Neural crest cell (in vitro differentiated cells): ENCODE measurements at places on chromosomes 4 and X. TPM values are rescaled to one million over a fixed set of nuclear protein-coding genes. Genes with fewer than 3 reads are reported as not detected.

Gene TLR1
- not detected in 2 replicates for total RNA-seq

Gene CNKSR2
- total RNA-seq, result 21.0 and 22.4 TPM in 2 replicates

- no peak for DNase-seq
Observed at GRCh38 chr4:128711361-128711760, 98.1 kb upstream of the JADE1 start.

- DNase-seq, result no peak
Observed at GRCh38 chr4:142696334-142697122, 149.6 kb downstream of the INPP4B start.

Gene PITX2
- total RNA-seq, result 0.58 and 0.77 TPM in 2 replicates

Gene PABPC4L
- 4.3 and 4.6 TPM in 2 replicates for total RNA-seq

DNA sequence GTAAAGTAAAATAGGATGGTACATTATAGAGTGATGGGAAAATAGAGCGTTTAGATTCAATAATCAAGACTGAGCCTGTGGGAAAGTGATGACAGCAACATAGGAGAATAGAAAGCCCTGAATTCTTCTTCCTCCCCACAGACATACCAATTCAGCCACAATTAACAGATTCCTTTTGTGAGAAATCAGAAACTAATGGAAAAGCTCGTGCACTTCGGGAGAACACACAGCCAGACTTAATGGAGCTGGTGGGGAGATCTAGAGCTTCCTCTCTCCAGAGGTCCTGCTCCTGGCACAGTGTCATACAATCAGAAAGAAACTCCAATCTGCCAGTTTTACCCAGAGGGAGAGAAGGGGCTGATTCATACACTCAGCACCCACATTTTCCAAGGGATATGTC lies 676.3 kb upstream of the BOD1L1 start:
- no peak for DNase-seq

Gene COX7B2
- total RNA-seq, result not detected in 2 replicates

DNA sequence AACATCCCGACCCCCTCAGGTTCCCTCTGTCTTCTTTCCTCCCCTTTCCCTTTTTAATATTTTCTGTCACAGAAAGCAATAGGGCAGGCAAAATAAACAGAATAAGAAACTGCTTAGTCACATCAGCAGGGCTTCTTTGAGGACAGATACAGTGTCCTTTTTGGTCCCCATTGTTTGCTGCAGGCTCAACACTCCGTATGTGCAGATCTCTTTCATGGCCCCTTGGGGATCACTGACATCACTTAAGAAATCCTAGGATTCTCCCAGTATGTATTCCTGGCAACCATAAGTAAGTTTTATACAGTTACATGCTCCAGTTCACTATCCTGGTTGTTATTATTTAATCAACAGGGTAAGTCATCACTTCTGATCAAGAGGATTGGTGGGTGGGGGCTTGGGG lies 448.0 kb downstream of the NKX6-1 start:
- DNase-seq, result no peak

DNA sequence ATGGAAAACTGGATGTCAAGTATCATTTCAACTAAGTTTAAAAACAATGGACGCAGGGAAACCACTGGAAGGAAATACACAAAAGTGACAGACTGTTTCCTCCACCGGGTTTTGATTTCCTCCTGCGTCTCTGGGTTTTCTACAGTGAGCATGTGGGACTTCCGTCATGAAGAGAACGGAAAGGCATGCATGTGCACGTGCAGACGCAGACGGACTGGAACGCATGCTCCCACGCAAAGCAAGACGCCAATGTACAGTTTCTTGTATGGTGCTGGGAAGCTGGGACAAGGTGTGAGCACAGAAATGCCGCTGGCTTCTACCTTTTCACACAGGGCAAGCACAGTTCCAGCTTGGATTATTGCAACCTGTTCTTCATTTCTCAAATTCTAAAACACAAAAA lies 30.3 kb upstream of the C4orf50 start:
- no peak for DNase-seq

GRCh38 chrX:139890991-139891700 lies 41.7 kb downstream of the ATP11C start:
- DNase-seq, result no peak

DNA sequence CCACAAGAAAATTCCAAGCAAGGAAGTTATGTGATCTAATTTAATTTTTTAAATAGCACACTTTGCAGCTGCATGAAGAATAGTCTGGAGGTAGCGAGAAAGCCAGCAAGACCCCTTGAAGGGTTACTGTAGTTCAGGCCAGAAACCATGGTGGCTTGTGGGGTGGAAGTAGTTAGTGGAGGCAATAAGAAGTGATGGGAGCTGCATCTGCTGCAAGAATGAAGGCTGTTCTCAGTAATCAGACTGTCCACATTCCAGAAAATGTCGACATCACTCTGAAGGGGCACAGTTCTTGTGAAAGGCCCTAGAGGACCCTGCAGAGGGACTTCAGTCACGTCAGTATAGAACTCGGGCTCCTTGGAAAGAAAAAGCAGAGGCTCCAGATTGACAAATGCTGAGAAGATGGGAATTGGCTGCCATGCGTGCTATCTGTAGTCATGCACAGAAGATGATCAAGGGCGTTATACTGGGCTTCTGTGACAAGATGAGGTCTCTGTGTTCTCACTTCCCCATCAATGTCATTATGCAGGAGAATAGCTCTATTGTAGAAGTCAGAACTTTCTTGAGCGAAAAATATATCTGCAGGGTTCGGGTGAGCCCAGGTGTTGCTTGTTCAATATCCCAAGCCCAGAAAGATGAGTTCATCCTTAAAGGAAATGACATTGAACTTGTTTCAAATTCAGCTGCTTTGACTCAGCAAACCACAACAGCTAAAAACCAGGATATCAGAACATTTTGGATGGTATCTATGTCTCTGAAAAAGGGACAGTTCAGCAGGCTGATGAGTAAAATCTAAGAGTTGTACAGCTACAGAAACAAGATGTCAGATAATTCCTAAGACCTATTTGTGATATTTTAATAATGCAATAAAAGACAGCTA lies 254.2 kb downstream of the CBR4 start:
- no peak for DNase-seq

GRCh38 chrX:109535578-109535977 lies 1.1 kb upstream of the NXT2 start:
- DNase-seq, result no peak

DNA sequence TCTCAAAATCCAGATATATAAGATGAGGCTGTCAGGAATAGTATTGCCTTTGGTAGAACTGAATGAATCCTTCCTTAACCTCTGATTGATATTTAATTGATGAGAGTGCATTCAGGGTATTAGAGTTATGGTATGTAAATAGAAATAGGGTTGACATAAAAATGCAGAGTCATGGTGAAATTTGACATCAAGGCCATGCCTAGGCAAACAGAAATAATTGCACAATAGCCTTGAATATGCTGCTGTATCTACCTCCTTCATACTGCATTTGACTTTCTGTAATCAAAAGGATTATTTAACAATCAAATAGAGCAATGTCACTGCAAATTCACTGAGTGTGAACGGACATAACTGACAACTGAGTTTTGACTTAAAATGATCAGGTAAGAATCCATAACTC lies 1316.3 kb downstream of the STIM2 start:
- DNase-seq, result no peak

DNA sequence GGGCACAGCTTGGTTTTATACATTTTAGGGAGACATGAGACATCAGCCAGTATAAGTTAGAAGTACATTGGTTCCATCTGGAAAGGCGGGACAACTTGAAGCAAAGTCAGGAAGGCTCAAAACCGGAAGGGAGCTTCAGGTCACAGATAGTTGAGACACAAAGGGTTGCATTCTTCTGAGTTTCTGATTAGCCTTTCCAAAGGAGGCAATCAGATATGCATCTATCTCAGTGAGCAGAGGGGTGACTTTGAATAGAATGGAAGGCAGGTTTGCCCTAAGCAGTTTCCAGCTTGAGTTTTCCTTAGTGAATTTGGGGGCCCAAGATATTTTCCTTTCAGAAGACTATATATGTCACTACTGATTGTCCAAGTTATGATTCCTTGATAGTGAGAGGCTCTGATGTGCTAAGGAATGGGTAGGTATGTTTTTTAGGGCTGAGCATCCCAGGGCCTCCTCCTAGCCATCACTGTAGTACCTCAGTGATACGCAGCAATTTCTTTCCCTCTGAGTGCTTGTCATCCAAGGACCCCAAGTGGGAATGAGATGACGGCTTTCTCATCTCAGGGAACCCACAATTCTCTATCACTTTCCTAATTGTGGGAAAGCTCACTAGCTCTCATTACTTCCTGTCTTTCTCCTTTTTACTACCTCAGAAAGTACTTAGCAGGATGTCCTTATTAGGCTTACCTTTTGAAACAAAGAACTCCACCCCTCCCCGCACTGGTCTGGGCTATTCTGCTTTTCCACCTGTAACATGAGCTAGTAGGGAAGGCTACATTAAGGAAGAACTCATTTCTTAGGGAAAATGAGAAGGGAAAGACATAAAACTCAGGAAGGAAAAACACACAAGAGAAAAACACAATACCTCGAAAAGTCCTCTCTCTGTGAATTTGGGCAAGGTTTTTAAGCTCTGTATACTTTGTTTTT lies 632.7 kb downstream of the RAPGEF2 start:
- no peak for DNase-seq

Gene SPATA18
- 3.0 and 5.4 TPM in 2 replicates for total RNA-seq

DNA sequence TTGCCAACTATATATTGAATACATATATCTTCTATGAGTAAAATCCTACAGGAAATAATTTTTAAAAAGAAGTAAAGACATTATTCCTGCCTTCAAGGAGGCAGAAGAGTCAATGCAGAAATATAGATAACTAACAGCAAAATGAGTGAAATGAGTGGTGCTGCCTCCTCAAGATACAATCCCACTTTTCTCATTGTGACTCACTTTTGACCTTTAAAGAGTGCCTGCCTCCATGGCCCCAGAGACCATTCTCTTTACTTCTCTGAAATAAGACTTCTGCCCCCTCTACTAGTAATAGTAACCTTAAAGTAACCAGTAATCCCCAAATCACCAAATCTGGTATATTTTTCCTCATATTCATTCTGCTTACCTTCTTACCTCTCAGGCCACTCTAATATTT lies 15.5 kb downstream of the SLC10A7 start:
- DNase-seq, result no peak

DNA sequence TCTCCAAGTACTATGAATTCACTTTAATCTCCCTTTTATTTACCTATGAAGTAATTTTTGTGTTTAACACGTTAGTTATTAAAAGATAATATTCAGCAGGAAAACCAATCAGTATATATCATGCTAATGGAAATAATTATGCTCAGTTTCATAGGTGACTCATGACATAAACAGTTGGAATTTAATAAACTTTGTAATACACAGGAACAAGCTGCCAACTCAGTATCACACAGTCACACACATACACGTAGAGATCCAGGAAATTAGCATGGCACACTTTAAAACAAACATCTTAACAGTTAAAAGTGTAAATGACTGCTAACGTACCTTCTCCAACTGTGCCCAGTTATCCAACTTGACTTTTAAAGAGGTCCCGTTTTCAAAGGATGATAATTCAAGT lies 2.3 kb downstream of the SPATA4 start:
- DNase-seq, result no peak

- no peak for DNase-seq
Observed at GRCh38 chr4:128031756-128032384, 29.2 kb upstream of the LARP1B start.

Gene BMPR1B
- total RNA-seq, result 24.9 and 26.8 TPM in 2 replicates

Gene EMCN
- not detected in 2 replicates for total RNA-seq

- DNase-seq, result no peak
Observed at GRCh38 chr4:36568575-36568974, 287.2 kb downstream of the DTHD1 start.

GRCh38 chrX:57121162-57121755 lies at the start of gene SPIN2B:
SPIN2B (minus strand) TSS chrX:57121548.
- DNase-seq, result peak; percentile 59

DNA sequence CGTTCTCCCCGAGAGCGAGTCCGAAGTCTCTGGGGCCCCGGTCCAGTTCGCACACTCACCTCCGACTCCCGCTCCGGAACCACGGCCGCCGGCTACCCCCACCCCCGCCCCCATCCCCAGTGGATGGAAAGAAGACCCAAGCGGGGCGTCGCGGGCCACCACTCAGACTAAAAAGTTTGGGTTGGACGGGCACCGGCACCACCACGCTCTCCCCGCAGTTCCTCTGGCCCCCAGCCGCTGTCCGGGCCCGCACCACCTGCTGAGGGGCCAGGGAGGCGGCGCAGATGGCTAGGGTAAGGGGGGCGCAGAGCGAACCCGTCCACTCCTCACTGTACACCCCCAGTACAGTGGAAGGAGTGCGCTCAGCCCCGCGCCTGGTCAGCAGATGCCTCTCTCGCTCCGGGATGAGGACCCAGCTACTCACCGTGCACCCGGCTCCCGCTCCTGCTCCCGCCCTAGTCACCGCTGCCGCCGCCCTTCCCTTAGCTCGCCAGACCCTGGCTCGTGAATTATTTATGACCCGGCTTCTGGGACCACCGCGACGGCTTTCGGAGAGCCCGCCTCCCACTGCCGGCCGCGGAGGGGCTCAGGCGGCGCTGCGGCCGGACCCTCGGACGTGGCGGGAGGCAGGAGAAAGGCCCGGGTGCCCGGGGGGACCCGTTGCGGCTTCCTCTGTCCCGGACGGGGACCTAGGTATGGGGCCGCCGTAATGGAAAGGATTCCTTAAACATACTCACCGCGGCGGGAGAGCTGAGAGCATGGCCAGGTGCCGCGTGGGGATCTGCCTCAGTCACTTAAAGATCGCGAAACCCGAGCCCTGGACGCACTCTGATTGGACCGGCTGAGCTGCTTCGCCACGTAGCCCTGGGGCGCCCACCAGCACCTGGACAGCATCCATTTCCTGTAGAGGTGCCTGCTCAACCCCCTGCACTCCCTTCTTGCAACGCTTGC lies at the start of gene PROM1:
TSS of gene PROM1 (minus strand) at position 783 of the 951 bp plus-strand sequence. CDS start 8,117 bp downstream, outside the sequence.
- DNase-seq, result peak; percentile 52

DNA sequence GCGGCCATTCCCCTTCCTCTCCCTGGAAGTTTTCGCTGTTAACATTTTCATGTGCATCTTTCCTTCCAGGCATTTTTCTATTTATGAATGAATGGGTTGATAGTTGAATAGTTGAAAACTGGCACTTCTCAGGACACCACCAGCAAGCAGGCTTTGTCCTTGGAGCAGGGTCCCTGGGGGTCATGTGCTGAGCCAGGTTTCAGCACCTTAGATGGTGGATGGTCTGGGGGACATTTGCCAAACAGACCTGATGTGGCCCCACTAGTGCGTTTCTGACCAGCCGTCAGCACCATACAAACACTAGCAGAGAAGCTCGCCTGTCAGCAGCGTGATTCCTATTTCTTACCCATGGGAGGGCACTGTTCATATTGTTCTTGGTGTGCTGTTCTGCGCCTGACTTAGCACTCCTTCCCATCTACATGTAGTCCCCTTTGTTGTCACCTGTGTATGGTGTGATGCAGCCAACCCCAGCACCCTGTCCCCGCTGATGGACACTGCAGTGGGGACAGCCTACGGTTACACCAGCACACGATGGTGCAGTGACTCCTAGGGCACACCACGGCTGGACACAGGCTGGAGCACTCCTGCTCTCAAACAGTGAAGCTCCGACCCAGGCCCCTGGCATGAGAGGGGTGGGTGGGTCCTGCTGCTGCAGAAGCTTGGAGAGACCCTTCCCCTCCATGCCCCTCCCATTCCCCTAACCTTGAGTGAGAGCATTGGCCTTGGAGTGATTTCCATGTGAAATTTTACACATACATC lies 27.2 kb upstream of the WFS1 start:
- no peak for DNase-seq

Gene RHOXF2
- total RNA-seq, result not detected in 2 replicates

Gene ZMAT1
- total RNA-seq, result 4.7 and 4.9 TPM in 2 replicates
